Epithelial cell of umbilical artery (primary cell): ENCODE measurements at places on chromosomes 3 and 15. TPM values are rescaled to one million over a fixed set of nuclear protein-coding genes. Genes with fewer than 3 reads are reported as not detected.

Gene GRM7
- 0.30 TPM in 1 of 2 replicates, not detected in the other for total RNA-seq

Gene GOLGA8J
- under 0.01 TPM in 1 of 2 replicates, not detected in the other for total RNA-seq

Gene CLRN1
- total RNA-seq: not detected in 2 replicates

Gene LSG1
- 60.4 and 73.4 TPM in 2 replicates for total RNA-seq

Gene CMTM7
- 13.7 and 16.2 TPM in 2 replicates for total RNA-seq

Gene ZPLD1
- not detected in 2 replicates for total RNA-seq

Gene GOLGA8M
- total RNA-seq: 1.9 TPM in 1 of 2 replicates, not detected in the other

Gene GREM1
- 0.32 and 3.3 TPM in 2 replicates for total RNA-seq

Gene FRMD4B
- total RNA-seq: 93.6 and 108 TPM in 2 replicates

Gene AGBL1
- total RNA-seq: not detected in 2 replicates
